Stimulated activated CD8-positive, alpha-beta memory T cell treated with anti-CD3 and anti-CD28 coated beads, Interleukin-4, amount 100 ng/mL, for 48 hours (primary cell): ENCODE measurements at places on chromosomes 7 and 10.
A peak's percentile ranks its signal among the peaks of the same experiment; 100 is the strongest.

GRCh38 chr10:124743191-124744101 is 732 bp downstream of the FAM53B start:
- DNase-seq, result peak; percentile 56

- no peak for DNase-seq
Measured at GRCh38 chr7:27551803-27552400, 110.8 kb downstream of the HIBADH start.

DNA sequence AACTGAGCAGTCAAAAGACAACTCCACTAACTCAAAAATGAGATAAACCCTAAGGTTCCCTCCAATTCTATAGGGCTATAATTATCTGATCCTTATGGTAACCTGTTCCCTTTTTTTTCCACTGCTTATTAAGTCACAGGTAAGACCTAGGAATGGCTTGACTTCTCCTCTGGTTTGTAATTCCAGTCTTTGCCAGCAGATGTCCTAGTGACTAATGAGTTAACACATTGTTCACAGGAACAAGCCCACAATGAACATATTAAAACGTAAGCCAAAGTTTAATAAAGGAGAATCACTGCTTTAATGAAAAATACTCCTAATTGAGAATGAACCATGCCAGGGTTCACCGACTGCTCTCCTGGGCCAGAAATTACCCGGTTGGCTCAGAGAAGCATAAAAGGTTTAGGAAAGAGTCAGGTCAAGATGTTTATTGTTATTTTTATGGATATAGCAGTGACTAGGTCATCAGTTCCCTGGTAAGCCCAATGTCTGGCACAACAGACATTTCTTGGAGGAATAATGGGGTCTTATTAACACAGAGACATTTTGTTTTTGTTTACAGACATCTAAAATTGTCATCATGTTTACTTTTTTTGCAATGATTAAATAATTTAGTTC is 120.1 kb downstream of the ELAPOR2 start:
- peak; percentile 37 for DNase-seq

DNA sequence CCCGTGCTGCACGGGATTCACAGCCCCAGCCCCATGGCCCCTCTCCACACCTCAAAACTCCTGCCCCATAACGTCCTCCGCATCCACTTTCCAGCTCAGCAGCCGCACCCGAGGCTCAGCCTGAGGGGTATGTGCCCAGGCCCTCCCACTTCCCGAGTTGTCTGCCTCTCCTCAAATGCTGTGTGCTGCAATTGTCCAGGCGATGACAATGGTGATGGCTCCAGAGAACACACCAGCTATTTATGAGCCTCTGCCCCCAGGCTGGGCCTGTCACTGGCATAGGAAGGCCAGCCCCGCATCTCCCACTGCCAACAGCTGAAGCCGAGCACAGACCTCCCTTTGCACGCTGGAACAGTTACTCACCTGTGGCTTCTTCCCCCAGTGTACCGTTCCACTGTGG is 2.4 kb upstream of the LDB3 start:
- no peak for DNase-seq

DNA sequence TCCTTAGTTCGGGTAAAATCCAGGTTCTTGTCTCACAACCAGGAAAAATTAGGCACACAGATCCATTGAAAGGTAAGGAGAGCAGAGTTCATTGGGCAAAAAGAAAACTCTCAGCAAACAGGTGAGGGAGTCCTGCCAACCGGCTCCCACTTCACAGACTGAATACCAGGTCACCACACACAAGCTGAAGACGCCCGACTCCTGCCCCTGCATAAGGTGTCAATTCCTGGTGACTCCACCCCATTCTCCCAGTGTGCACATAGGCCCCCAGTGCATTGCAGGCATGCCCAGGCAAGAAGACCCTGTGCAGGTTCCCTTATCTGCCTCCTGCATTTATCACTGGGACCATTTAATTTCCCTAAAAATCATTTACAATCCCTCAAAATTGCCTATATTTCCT is 354.6 kb downstream of the LRRTM3 start:
- no peak for DNase-seq

- no peak for DNase-seq
Measured at GRCh38 chr7:15648461-15648961, 38.0 kb downstream of the MEOX2 start.

DNA sequence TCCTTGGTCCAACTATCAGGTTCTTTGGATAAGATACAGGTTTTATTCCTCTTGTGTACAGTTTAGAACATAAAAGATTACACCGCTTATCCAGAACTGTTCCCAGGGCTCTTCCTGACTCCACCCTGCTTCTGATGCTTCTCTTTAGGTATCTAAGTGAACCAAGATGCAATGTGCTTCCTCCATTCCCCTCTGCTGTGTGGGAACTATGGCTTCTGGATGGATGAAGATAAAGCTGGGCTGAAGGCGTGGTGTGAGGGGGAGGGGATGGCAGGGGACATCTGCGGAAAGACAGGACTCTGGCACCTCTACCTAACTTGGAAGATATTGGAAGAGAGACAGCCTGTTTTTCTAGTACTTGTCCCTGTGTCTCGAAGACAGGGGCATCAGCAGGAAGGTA is 209.9 kb upstream of the TBX20 start:
- no peak for DNase-seq

DNA sequence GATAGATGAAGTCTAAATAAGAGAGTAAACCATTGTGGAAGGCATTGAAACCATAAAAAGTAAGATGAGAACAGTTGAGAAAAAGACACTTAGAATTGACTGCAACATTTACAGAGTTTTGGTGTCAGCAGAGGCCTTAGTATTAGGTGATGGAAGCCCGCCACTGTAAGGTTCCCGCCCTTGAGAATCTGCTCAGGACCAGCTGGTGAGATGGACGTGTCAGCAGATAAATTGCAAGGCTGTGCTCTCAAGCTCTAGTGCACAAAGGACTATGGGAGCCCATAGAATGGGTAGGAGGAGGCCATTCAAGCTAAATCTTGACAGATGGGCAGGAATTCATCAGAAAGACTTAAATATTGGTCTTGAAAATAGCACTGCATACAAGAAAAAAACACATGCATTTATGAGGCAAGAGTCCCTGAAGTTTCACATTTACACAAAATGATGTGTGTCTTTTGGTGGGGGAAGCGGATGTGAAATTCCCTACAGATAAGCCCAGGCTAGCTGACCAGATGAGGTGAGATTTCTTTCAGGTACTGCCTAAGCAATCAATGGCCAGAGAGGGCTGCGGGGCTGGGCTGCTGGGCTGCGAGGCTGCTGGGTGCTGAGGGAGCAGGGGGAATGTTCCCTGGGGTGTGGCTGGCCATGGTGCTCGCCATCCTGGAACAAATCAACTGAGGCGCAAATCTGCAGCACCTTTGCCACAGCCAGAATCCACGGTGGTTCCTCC is 42.5 kb downstream of the SYPL1 start:
- no peak for DNase-seq

DNA sequence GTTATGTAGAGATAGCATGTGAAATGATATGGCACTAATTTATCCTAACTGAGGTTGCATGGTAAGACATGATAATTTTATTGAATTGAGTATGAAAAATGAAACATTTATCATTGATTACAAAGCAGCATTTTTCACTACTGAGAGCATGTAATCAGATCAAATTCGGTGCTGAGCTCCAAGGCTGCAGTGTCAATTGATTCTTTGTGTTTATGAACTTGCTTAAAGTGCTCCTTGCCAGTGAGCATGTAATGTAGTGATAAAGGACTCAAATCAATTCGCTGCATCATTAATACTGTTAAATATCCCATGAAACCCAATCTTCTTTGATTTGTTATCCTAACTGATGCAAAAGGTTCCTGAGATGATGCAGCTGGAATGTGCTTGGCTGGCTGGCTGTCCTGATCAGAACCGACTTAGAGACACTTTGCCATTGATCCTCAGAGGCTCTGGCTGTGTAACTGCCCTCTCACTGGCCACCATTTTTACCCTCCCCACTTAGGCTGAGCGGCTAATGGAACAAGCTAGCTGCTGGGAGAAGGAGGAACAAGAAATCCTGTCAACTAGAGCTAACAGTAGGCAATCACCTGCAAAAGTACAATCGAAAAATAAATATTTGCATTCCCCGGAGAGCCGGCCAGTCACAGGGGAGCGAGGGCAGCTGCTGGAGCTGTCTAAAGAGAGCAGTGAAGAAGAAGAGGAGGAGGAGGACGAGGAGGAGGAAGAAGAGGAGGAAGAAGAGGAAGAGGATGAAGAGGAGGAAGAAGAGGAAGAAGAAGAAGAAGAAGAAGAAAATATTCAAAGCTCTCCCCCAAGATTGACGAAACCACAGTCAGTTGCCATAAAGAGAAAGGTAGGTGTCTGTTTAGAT is 89.8 kb upstream of the SAMD8 start:
- no peak for DNase-seq

- no peak for DNase-seq
Measured at GRCh38 chr7:98341106-98341505, 59.6 kb downstream of the BRI3 start.
